Activated CD8-positive, alpha-beta T cell treated with anti-CD3 and anti-CD28 coated beads, Interleukin-2, amount 10 ng/mL, durations not matched to agents 7 days and 5 days (primary cell): ENCODE measurements at places on chromosomes 3 and 15. TPM values are rescaled to one million over a fixed set of nuclear protein-coding genes. Genes with fewer than 3 reads are reported as not detected.

- H3K27ac ChIP-seq, result no peak overlapping the region
- no peaks in the 10 kb centered on the region for H3K36me3 ChIP-seq
- H3K27me3 ChIP-seq, result no peaks in the 10 kb centered on the region
- no peak for DNase-seq
- peaks cover 4% of the 10 kb centered on the region for H3K4me1 ChIP-seq
- H3K4me3 ChIP-seq, result no peak overlapping the region
Measured at GRCh38 chr3:143529018-143529478, 319.2 kb downstream of the SLC9A9 start.

- H3K4me3 ChIP-seq, result no peak overlapping the region
- H3K4me1 ChIP-seq, result no peaks in the 10 kb centered on the region
- no peak for DNase-seq
- no peaks in the 10 kb centered on the region for H3K36me3 ChIP-seq
- H3K27me3 ChIP-seq, result no peaks in the 10 kb centered on the region
Measured at GRCh38 chr3:4033296-4033695, 234.1 kb downstream of the LRRN1 start.

DNA sequence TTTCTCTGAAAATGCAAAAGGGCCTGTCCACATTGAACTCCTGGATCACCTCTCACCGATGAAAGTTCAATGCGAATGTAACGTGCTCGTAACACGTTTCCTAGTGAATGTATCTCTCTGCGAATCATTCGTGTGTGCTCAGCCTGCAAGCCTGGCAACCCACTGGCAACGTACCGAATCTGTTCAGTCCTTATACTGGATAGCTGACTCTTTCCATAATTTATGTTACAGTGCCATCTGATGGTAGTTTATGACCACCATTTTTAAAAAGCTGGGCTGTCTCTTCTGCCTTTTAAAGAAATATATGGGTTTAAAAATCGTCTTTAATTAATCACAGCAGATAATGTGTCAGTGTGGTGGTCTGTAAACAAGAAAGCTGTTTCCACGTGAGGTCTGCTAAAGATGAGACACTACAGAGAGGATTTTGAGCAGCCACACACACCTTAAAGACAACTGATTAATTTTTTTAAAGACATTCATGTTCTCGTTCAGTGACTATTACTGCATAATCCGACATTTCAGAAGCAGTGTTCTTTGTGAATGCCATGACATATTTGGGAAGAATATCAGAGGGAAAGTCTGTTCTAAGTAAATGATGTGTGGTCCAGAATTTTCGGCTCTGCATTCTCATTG lies 69.4 kb upstream of the FOXP1 start:
- DNase-seq, result peak; percentile 23
- no peak overlapping the region for H3K27ac ChIP-seq
- no peaks in the 10 kb centered on the region for H3K36me3 ChIP-seq

DNA sequence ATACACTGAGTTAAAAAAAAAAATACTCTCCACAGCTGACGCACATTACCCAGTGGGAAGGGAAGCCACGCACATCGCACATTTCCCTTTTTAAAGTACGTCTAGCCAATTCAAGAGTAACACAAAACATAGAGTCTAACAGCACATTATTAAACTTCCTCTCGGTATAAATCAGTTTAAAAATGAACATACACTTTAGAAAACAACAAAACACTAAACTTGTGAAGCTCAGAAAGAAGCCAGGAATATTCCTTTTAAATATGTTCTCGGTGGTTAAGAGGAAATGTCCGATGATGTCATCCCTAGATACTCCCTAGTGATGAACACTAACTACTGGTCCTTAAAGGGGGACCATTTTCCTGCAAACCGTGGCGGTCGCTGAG lies 721 bp downstream of the MYEF2 start:
- no peak for DNase-seq
- H3K36me3 ChIP-seq, result peaks cover 17% of the 10 kb centered on the region
- H3K4me3 ChIP-seq, result peak overlapping the region; percentile 92
- peak overlapping the region; percentile 86 for H3K27ac ChIP-seq
- peaks cover 24% of the 10 kb centered on the region for H3K4me1 ChIP-seq

The CELSR3 gene
- total RNA-seq, result 19.5 TPM

The CEMIP gene
- not detected for total RNA-seq
